ENCODE measurements at places on chromosomes 13 and 19.
A peak's percentile ranks its signal among the peaks of the same experiment; 100 is the strongest.

- DNase-seq = no peak
Measured at GRCh38 chr13:47017476-47017875, 120.6 kb upstream of the HTR2A start.

- DNase-seq = no peak
Measured at GRCh38 chr13:44406617-44407016, 33.0 kb downstream of the SERP2 start.

- no peak for DNase-seq
Measured at GRCh38 chr13:40127476-40127875, 472.0 kb downstream of the COG6 start.

GRCh38 chr13:99087954-99088491, 110.2 kb upstream of the DOCK9 start:
- DNase-seq = no peak

GRCh38 chr13:46903748-46904147, 6.9 kb upstream of the HTR2A start:
- no peak for DNase-seq

DNA sequence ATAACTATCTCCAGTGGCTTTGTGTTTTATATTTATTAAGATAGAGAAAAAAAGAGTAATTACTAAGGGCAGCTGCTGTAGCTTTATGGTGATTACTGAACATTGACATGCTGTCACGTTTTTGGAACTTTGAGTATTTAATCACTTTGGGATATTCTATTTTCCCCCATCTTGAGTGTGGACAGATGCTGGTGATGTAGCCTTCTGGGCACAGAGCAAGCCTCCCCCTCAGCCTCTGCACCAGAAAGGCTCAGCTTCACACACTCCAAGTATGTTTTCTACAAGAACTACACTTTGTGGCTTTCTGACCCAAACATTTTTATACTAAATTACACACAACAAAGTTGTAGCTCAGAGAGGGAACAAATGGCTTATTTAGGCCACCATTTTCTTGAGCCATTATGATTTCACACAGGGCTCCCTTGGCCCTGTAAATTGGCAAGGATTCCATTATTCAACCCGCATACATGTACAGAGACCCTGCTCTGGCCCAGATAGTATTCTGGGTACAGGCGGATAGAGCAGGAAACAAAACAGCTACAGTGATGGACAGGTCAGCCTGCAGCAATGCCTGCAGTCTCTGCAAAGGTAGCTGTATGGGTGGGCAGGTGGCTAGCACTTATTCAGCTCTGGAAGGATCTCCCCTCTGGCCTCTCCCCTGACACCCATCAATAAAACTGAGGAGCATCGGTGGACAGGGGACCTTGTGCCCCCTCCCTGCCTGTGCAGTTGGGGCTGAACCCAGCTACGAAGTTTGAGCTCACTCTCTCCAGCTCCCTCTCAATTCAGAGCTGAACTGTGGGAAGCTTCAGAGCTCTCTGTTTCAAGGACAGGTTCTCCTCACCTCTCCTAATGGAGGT, 1.3 kb downstream of the ALOX5AP start:
- DNase-seq = no peak

DNA sequence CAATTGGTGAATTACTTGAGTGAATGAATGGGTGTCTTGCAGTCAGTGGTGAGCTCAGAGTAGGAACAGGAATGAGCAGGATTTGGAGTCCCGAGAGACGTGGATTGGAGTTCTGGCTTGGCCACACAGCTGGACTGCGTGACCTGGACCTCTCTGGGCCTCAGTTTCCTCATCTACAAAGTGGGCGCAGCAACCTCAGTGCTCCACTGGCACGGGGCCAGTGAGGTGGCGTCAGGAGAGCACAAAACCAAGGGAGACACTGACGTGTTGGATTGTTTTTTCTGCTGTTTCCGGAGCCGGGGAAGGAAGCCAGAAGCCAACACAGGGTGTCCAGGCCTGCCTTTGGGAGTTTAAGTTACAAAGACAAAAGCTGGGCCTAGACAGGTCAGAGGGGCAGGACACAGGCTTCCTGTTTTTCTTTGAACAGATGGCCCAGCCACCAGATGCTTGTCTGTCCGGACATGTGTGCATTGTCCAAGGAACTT, 6.5 kb upstream of the DOCK6 start:
- DNase-seq = peak; percentile 47

- DNase-seq = no peak
Measured at GRCh38 chr19:32349724-32350470, 4.5 kb downstream of the ZNF507 start.

- DNase-seq = no peak
Measured at GRCh38 chr19:33385956-33386355, 12.4 kb downstream of the CEBPG start.

- DNase-seq = no peak
Measured at GRCh38 chr13:114140906-114141250, 8.5 kb upstream of the RASA3 start.

DNA sequence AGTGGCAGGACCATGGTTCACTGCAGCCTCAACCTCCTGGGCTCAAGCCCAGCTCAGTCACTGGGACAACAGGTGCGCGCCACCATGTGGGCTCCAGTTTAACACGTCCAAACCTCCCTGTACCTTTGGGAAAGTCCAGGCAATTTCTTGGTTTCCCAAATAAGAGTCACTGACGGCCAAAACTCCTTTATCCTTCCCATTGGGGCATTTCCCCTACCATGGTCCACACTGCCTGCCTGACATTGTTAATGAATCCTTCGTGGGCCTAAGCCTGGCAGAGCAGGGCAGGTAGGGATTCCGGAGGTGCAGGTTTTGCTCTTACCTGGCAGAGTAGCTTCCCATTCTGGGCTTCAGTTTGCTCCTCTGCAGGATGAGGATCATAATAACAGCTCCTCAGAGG, 66.2 kb upstream of the TM9SF2 start:
- DNase-seq = no peak

GRCh38 chr19:45306518-45307027, 16.1 kb downstream of the CKM start:
- DNase-seq = no peak

DNA sequence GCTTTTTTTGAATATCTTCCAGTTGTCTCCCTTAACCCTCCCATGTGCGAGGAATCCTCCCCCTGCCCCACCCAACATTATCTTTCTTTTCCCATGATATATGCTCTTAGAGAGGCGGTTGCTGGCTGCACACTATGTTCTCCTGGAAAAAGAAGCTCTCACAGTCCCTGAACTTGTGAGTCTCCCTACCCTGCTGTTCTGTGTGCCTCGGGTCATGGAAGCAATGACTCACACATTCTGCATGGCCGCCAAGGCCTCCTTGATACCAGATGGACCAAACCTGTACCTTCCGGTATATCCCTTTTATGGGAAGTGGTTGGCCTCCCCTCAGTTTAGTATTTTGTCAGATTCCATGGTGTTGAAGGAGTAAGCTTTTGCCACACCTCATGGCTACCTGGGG, 705.4 kb downstream of the SLITRK6 start:
- no peak for DNase-seq

- DNase-seq = no peak
Measured at GRCh38 chr13:99514801-99515200, 13.5 kb downstream of the TM9SF2 start.

DNA sequence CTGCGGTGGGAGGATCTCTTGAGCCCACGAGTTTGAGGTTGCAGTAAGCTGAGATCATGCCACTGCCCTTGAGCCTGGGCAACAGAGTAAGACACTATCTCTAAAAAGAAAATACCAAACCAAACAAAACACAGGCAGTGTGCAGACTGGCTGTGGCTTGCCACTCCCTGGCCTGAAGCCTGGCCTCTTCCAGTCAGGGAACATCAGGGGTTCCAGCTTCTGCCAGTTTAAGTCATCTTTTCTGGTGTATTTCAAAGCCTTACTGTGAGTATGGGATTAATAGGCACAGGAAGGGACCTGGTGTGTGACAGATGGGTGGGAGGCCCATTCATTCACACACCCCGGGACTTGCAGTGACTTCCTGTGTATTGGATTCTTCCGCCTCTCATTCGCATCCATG, 27.0 kb upstream of the F2RL3 start:
- no peak for DNase-seq

DNA sequence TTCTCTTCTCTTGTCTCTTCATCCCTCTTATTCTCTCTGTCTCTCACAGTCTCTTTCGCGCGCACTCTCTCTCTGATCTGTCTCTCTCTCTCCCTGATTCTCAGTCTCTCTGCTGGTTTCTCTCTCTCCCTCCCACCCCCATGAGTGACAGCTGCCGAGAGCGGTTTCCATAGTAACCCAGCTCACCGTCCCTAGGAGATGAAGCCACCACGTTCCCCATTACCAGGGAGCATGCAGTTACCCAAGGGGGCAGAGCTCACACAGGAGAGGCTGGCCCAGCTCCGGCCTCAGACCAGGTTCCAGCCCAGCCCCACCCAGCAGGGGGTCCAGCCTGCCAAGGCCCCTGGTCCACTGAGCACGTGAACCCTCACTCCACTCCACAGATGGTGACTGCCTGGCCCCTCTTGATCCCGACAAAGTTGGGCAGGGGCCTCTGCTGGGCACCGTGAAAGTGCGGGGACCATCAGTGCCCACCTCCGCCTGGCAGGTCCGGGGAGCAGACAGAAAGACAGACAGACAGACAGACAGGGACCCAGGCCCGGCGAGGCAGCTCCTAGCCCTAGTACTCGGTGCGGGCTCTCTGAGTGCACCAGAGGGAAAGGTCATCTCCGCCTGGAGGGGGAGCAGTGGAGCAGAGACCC, 50.6 kb downstream of the CELF5 start:
- peak; percentile 27 for DNase-seq

DNA sequence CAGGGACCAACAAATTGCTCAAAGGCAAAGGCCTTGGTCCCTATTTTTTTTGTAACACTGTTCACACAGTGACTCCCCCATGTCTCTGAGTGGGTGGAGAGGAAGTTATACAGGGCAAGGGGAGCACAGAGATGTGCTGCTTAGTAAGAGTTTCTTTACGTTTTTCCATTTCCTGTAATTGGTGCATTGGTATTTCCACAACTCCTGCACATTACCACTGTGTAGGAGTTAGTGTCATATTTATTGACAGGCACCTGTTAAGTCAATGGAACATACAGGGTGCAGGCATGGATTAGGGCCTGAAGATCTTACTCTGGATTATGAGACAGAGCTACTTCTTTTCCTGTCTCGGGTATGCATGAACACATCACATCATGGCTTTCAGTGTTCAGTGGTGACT, 45.2 kb downstream of the SOX21 start:
- DNase-seq = peak; percentile 20

DNA sequence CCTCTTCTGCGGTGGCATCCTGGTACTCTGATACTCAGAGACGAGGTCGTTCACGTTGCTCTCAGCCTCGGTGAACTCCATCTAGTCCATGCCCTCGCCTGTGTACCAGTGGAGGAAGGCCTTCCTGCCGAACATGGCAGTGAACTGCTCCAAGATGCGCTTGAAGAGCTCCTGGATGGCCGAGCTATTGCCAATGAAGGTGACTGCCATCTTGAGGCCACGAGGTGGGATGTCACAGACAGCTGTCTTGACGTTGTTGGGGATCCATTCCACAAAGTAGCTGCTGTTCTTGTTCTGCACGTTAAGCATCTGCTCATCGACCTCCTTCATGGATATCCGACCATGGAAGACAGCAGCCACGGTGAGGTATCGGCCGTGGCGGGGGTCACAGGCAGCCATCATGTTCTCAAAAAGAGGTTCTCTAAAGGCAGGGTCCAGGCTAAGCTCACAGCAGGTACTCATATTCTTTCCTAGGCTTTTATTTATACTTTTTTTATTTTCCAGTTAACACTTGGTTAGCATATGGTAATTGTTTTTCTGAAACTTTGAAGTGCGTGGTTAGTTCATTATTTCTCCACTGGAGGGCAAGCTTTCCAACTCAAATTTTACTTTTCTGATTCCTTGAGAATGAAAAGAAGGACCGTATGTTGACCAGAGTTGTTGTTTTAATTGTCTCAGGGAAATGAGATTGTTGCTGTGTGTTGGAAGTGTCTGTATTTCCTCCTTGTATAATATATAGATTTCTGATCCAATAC, 72.4 kb upstream of the RGCC start:
- peak; percentile 21 for DNase-seq

- no peak for DNase-seq
Measured at GRCh38 chr19:8086849-8087248, 34.3 kb downstream of the CCL25 start.

DNA sequence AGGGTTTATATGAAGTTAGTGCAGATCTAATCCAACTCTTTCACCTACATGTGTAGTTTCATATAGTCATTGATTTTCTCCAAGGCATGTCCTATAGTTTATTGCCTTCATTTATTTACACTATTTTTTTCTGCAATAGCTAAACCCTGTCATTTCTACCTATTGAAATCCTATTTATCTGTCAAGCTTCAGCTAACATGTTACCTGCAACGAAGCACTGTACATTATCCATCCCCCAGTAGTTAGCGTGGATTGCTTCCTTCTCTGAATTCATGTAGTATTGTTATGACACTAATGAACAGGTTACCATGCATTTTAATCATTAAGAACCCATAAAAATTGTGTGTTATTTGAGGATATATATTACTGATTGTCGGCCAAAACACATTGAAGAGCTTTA, 742.9 kb upstream of the PCDH20 start:
- no peak for DNase-seq

DNA sequence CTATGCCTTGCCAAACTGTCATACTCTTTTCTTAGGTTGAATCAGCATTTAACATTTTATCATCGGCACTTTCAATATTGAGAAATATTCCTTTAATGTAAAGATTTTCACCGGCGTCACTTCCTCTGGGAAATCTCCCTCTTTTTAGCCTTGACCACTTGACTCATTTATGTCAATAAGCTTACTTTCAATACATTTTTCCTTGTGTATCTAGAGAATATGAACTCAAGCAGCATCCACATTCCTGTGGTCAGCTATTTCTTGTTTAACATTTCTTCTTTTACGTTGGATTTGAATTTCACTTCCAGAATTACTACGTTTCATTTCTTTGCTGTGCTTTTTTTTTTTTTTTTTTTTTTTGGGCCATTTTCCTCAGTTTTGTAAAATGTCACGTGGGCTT, 271.2 kb upstream of the HTR2A start:
- no peak for DNase-seq

GRCh38 chr19:56942756-56943155, 102.2 kb upstream of the PEG3 start:
- DNase-seq = peak; percentile 5

DNA sequence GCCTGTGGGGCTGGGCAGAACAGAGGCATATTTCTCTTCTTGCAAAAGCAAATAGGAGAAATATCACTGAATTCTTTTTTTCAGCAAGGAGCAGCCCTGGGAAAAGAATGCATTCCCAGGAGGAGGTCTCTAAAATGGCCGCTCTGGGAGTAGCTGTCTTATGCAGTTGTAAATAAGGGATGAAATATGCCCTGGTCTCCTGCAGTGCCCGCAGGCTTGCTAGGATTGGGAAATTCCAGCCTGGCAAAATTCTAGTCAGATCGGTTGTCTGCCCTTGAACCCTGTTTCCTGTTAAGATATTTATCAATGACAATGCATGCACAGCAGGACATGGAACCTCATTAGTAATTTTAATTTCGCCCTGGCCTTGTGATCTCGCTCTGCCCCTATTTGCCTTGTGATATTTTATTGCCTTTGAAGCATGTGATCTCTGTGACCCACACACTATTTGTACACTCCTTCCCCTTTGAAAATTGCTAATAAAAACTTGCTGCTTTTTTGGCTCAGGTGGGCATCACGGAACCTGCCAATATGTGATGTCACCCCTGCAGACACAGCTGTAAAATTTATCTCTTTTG, 1993.2 kb downstream of the PCDH9 start:
- no peak for DNase-seq

Data from NB4 (cell line).